GM12892 (cell line): ENCODE measurements at places on chromosomes 1 and 21.

- no peak for DNase-seq
These were observed 9.8 kb downstream of the PPP2R5A start for GRCh38 chr1:212294983-212295382.

DNA sequence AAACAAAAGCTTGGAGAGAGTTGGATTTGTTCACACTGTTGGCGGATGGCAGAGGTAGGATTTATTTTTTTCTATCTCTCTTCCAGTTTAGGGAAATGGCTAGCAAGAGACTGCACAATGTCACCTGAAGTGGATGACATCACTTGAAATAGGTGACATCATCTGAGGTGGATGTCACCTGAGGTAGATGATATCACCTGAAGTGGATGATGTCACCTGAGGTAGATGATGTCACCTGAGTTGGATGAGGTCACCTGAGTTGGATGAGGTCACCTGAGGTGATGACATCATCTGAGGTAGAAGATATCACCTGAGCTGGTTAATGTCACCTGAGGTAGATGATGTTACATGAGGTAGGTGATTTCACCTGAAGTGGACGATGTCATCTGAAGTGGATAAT lies 413.4 kb downstream of the DSCAM start:
- DNase-seq: no peak

- DNase-seq: no peak
These were observed 365.4 kb downstream of the LTN1 start for GRCh38 chr21:28627261-28627660.

- DNase-seq: no peak
These were observed 29.7 kb downstream of the USP25 start for GRCh38 chr21:15759469-15759868.

DNA sequence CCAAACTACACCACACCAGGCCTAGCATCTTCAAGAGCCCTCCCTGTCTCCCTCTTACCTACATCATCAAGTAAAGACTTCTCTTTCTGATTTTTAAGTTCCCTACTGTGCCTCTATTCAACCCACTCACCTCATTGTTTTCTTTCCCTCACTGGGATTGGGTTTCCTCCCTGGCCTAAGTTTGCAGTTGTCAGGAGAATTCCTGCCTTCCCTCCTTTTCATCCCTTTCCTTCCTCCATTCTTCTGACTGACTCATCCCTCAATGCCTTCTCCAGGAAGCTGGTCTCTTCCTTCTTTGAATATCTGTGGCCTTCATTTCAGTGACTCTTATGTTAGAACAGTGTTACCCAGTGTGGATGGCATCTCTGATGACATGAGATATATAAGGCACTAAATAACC lies 139.9 kb upstream of the KIAA0040 start:
- no peak for DNase-seq
